ENCODE measurements at places on chromosomes 12 and 14.

- no peak for DNase-seq
These were observed 118.0 kb upstream of the NPAS3 start for GRCh38 chr14:32820682-32821081.

GRCh38 chr14:103084021-103084919, at the start of gene LBHD2:
LBHD2 (plus strand) TSS chr14:103084210; CDS start chr14:103086013, 1,803 bp downstream.
- no peak for DNase-seq

GRCh38 chr12:66144791-66145754, 14.5 kb upstream of the LLPH start:
- DNase-seq, result no peak

GRCh38 chr12:122942637-122943036, 23.6 kb downstream of the ABCB9 start:
- no peak for DNase-seq

- no peak for DNase-seq
These were observed 19.4 kb downstream of the SERPINA1 start for GRCh38 chr14:94368956-94369355.

DNA sequence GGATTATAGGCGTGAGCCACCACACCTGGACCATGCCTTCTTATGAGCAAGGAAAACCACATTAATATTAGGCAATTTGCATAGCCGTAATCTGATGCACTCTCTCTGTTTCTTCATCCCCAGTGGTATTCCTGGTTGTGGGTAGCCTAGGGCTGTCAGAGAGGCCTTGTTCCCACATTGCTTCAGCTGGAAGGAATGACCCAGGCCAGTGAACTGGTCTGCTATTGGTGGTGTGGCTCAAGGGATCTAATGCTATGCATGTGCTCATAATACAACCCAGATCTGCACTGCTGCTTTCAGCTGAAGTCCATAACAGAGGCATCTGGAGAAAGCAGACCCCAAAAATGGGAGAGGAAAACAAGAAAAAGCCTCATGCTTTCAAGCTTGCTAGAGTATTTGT, 33.1 kb upstream of the G2E3 start:
- DNase-seq, result no peak

DNA sequence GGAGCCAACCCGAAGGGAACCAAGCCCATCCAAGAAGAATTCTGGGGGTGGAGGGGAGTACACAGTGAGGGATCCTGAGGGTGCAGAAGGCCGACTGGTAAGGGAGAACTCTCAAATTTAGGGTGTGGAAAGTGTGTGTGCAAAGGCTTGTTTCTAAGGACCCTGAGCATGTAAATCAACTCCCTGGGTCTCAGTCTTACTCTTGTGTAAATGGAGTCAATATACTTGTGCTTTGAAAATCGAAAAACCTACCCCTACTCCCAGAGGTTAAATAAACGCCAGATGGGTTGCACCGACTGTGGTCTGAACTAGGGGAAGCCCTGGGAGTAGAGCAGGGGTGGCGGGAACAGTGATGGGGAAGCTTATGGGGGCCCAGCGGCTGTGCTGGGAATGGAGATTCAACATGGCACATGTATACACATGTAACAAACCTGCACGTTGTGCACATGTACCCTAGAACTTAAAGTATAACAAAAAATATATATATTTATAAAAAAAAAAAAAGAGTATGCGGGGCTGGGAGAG, 6.0 kb downstream of the B4GALNT1 start:
- DNase-seq, result no peak

GRCh38 chr14:52538623-52539022, 13.7 kb downstream of the TXNDC16 start:
- no peak for DNase-seq

DNA sequence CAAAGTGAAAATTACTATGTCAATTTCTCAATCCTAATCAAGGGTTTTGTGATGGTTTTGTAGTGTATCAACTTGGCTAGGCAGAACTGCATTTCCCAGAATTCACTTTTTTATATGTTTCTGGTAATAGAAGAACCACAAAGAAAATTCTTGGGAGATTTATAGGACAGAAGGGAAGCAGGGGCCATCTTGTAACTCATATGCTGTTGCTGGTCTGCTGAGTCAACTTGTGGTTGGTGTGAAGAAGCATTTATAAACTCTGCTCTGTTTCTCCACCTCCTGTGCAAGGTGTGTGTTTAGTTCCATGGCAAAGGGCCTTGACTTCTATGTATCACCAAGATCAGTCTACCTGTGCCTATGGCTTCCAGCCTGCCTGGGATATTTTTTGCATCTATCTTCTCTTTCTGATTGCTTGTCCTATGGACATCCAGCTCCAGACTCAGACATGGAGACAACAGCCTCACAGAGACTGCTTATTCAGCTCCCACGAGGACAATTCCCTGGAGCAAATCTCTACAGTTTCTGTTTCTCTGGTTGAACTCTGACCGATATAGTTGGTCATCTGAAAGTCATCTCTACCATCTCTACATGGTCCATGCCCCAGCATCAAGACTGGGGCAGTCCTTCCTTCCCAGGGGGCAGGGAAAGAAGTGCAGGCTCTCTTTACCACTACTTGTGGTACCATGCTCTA, 364.3 kb upstream of the DDHD1 start:
- no peak for DNase-seq

DNA sequence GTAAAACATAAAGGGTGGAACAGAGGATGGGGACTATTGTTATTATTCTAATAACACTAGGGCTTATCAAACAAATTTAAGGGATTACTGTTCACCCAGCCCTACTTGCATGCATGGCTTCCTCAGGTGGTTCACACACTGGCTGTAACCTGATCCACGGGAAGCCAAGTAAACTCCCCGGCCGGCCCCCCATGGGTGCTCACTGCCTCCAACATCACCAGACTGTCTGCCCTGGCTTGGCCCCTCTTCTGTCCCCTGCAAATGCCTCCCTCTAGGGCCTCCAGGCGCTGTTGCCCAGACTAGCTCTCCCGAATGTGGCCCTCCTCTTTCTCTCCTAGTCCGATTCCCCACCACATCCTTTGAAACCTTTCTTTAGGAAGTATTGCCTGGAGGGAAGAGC, 18.6 kb downstream of the FAIM2 start:
- DNase-seq, result no peak

DNA sequence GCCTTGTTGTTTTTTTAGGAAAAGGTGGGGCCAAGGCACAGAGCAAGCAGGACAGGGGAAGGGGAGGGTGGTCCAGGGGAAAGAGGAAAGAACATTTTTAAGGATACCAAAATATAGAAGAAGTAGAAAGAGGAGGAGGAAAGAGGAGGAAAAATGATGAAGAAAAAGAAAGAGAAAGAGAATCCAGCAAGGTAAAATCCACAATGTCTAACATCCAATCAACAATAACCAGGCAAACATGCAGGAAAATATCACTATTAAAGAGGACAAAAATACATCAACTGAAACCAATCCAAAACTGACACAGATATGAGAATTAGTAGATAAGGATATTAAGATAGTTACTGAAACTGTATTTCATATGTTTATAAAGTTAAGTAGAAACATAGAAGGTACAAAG, 7.0 kb upstream of the TMEM120B start:
- no peak for DNase-seq

- DNase-seq, result no peak
These were observed 14.9 kb downstream of the LTA4H start for GRCh38 chr12:96020314-96021003.

GRCh38 chr12:29599381-29599780, 101.9 kb upstream of the OVCH1 start:
- no peak for DNase-seq

GRCh38 chr12:3727354-3727753, 25.6 kb downstream of the CRACR2A start:
- DNase-seq, result no peak
